ENCODE measurements at places on chromosomes 3 and 15.

GRCh38 chr15:78739996-78740903 lies 71.0 kb downstream of the ADAMTS7 start:
- peak; percentile 75 for DNase-seq

DNA sequence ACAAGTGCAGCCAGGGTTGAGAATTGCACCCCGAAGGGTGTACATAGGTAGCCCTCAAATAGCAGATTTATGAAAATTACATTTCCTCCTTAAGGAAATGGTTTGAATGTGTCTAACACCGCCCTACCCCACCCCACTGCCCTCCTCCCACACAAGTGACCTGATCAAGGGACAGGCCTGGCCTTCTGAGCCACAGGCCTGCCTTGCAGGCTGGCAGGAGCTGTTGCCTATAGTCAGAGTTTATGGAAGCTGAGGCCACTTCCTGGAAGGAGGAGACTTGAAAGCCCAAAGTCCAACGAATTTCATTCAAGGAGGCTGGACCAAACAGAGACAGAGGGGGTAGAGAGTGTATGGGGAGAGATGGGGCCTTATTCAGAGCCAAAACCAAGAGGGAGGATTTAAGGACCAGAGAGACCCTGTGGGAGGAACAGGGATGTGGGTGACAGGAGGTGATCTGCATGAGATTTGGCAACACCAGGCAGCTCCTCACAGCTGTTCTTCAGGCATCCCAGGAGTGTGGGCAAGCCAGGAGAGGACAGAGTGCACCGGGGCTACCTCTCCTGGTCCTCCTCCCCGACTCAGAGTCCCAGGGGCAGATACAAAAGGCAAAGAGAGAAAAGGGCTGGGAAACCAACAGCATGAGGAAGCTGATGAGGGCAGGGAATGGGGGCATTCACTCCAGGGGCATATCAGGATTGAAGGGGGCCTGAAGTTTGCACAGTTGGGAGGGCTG lies 100.4 kb upstream of the HES1 start:
- DNase-seq, result no peak

DNA sequence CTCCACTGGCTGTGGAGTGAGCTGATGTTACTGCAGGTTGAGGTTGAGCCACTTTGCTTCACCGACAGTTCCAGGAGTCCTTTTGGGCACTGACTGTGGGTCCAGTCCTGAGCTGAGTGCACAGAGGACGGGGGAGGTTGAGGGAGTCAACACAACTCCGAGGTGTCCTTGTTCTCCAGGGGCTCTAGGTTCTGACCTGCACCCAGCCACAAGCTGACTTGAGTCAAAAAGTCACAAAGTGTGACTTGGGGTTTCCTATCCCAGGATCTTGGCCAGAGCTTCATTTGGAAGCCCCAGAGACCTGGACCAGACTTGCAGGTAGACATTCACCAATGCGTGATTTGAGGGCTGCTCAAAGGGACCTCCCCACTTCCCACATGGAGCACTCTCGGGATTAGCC lies 95.0 kb downstream of the FAM43A start:
- no peak for DNase-seq

DNA sequence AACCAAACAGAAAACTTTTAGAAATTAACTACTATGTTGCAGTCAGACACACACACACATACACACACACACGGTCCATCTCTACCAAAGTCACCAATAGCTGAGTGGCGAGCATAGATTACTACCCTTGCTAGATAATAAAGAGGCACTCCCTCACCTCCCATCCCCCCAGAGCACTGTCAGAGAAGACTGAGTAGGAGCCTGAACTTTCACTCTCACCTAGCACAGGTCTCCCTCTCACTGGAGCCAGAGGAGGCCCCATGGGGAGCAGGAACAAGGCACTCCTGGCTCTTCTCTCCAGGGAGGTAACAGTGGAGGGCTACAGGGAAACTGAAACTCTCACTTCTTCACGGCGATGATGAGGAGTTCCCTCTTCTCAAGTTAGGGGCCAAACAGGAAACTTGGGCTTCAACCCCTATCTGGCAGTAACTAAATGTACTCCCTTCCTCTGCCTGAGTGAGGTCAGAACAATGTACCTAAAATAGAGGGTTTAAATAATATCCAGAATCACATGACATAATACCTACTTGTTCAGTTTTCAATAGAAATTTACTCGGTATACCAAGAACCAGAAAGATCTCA lies 975.3 kb upstream of the GBE1 start:
- no peak for DNase-seq

GRCh38 chr3:174102866-174103265 lies 705.3 kb downstream of the NLGN1 start:
- DNase-seq, result no peak

- no peak for DNase-seq
Observed at GRCh38 chr15:52095597-52096262, 16.8 kb downstream of the BCL2L10 start.
